ENCODE measurements at places on chromosomes 11 and 22. TPM values are rescaled to one million over a fixed set of nuclear protein-coding genes. Genes with fewer than 3 reads are reported as not detected.

The SPTBN2 gene
- 20.0 TPM for total RNA-seq

The LRRC32 gene
- total RNA-seq = 57.1 TPM

The OR10D3 gene
- total RNA-seq = not detected

The CADM1 gene
- total RNA-seq = 0.40 TPM

The MMP8 gene
- total RNA-seq = not detected

The OR11H1 gene
- total RNA-seq = not detected

The CARD18 gene
- not detected for total RNA-seq

The C11orf24 gene
- total RNA-seq = 5.0 TPM

The CCDC34 gene
- total RNA-seq = 2.0 TPM

The ABCC8 gene
- not detected for total RNA-seq

The ARFGAP2 gene
- 69.8 TPM for total RNA-seq

The KCNJ5 gene
- total RNA-seq = not detected

The LARGE2 gene
- not detected for total RNA-seq

The HBG1 gene
- not detected for total RNA-seq

The SLC22A9 gene
- not detected for total RNA-seq

The TMEM191C gene
- 0.20 TPM for total RNA-seq

The IFITM10 gene
- 0.44 TPM for total RNA-seq

The OR2AG2 gene
- total RNA-seq = under 0.01 TPM

The RIMBP3C gene
- total RNA-seq = under 0.01 TPM

The SMC1B gene
- total RNA-seq = not detected

The TMEM45B gene
- total RNA-seq = 0.99 TPM

All from lung microvascular endothelial cell (primary cell).